Midbrain (tissue), 1 donor: ENCODE measurements at places on chromosomes 11 and 22.
A peak's percentile ranks its signal among the peaks of the same experiment; 100 is the strongest.

- no peak for DNase-seq
Measured at GRCh38 chr11:43392713-43393112, 34.0 kb downstream of the TTC17 start.

- DNase-seq, result no peak
Measured at GRCh38 chr11:116718955-116719501, 53.8 kb downstream of the BUD13 start.

DNA sequence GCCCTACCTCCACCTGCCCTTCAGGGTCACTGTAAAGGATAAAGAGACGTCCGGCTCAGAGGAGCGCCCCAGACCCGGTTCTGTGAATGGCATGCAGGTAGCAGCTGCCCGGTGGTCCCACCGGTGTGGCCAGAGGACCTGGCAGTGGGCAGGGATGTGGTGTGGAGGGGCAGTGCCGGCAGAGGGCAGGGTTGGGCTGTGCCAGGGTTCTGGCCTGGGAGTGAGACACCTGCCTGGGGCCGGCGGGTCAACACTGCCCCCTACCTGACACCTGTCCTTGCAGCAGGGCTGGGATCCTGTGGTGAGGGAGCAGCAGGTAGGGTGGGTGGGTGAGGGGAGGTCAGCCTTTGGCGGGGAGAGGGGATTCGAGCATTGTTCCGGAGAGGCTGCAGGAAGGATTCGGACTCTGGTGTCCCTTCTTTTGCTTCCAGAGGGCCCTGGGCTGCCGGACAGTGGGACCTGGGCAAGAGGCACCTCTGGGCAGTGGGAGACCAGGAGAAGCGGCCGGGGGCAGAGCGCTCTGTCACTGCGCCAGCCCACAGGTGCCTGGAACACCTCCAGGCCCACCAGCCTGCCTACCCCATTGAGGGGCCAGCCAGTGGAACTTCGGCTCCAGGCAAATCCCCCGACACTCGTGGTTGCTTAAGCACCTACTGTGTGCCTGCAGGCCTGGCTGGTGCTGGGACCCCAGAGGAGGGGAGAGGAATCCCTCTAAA is 1.6 kb upstream of the PHLDA2 start:
- no peak for DNase-seq

DNA sequence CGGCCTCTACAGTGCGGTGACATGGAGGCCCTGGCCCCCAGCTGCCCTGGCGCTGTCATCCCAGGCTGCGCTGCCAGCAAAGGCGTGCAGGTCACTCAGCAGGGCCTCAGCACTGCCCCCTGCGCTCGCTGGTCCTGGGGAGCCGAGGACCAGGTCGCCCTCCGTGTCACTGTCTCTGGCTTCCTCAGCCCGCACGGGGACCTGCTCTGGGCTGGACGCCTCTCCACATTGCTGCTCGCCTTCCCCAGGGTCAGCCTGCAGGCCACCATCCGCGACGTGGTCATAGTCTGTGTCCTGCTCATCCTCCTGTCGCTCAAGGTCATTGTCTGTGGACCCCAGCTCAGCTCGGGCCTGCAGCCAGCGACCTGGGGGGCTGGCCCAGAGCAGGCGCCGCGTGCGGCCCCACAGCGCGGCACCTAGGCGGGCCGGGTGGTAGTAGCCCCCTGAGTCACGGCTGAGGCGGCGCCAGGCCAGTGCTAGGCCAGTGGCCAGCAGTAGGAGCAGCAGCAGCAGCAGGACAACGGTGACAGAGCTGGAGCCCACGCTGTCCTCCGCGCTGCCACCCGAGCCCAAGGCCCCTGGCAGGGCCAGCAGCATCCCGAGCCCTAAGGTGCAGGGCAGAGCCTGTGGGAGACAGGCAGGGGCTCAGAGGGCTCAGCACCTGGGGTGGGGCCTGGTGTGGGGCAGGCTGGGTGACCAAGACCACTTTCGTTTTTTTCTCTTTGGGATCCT is 1.6 kb downstream of the PTPRCAP start:
- no peak for DNase-seq

DNA sequence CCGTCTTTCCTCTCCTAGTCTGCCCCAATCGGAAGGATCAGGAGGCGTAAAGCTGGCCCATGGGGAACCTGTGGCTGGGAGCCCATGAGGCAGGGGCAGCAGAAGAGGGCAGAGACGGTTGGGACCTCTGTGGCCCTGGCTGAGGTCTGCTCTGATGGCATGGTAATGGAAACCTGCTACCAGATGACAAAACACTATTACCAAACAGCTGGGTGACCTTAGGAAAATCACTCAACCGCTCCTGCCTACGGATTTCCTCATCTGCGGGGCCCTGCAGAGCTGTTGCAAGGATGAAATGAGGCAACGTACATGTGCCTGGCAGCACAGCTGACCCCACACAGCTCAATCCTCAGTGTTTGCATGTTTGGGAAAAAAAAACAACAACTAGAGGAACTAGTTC is 4.6 kb downstream of the AP5B1 start:
- no peak for DNase-seq

GRCh38 chr22:44389181-44389580 is 76.4 kb upstream of the SHISAL1 start:
- no peak for DNase-seq

DNA sequence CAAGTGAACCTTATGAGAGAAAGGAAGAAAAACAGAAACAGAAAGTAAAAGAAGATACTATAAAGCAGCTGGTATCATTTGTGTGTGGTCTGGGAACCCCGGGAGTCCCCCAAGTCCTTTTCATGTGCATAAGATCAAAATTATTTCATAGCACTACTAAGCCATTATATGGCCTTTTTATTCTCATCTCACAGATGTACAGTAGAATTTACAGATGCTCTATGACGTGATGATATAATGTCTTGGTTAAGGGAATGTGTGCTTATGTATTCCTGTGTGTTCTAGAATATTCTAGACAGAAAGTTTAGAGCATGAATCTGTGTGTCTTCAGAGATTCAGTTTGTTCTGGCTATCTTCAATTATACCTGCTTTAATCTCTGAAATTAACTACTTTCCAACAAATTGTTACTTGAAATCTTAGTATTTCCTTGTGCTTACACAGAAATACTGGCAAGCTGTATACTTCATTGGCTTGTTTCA is 8.6 kb upstream of the TPP1 start:
- DNase-seq, result no peak

DNA sequence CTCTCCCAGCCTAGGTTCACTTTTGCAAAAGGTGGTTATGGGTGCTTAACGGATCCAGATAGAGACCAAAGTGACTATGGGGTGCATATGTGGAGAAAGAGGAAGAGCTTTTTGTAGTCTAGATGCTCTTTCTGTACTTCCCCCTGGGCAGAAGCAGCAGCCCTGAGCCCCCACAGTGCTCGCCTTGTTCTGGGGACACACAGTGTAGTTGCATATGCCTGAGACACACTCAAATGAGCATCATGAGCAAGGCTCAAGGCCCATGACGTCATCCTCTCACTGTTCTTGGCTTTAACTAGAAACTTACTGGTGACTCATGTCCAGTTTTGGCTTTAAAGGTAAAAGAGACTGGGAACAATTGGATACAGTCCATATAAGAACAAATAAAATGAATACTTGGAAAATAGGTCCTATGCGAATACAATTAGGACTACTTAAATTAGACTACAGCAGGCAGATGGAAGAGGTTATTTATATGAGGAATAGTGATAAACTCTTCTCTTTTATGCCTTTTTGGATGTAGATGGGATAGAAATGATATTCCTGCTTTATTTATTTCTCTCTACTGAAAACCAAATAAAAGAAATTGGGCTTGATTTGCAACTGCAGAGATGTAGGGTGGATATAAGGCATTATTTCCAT is 20.1 kb upstream of the PEX26 start:
- DNase-seq, result peak; percentile 39

DNA sequence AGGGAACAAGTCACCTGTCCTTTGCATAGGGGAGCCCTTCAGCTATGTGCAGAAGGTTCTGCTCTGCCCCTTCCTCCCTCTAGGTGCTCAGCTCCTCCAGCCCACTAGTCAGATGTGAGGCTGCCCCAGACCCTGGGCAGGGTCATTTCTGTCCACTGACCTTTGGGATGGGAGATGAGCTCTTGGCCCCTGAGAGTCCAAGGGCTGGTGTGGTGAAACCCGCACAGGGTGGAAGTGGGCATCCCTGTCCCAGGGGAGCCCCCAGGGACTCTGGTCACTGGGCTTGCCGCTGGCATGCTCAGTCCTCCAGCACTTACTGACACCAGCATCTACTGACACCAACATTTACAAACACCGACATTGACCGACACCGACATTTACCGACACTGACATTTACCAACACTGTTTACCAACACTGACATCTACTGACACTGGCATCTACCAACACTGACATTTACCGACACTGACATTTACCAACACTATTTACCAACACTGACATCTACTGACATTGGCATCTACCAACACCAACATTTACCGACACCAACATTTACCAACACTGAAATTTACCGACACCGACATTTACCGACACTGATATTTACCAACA is 71.9 kb upstream of the PPP6R3 start:
- no peak for DNase-seq

- DNase-seq, result no peak
Measured at GRCh38 chr11:68031144-68031464, 623 bp downstream of the NDUFS8 start.

DNA sequence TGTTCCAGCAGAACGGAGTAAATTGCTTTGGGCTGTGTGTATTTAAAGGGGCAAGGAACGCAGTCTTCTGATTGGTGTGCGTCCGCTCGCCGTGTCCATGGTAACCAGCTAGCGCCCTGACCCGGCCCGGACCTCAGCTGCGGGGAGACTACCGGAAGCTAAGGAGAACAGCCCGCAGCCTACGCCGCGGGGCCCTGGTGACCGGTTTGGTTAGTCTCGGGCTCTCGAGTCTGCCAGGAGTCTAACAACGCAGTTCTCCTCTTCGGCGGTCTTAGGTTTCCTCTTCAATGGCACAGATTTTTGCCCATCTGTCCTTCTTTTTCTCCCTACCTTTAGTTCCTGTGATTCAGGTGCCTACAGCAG is 3.5 kb upstream of the OR56A3 start:
- DNase-seq, result no peak

- no peak for DNase-seq
Measured at GRCh38 chr11:47400768-47401279, 7.6 kb upstream of the SLC39A13 start.

- DNase-seq, result no peak
Measured at GRCh38 chr22:43829904-43830851, 18.1 kb upstream of the EFCAB6 start.

GRCh38 chr11:9607511-9607899 is 34.0 kb downstream of the WEE1 start:
- no peak for DNase-seq

GRCh38 chr11:111697933-111698371 is 68.2 kb downstream of the PPP2R1B start:
- no peak for DNase-seq

DNA sequence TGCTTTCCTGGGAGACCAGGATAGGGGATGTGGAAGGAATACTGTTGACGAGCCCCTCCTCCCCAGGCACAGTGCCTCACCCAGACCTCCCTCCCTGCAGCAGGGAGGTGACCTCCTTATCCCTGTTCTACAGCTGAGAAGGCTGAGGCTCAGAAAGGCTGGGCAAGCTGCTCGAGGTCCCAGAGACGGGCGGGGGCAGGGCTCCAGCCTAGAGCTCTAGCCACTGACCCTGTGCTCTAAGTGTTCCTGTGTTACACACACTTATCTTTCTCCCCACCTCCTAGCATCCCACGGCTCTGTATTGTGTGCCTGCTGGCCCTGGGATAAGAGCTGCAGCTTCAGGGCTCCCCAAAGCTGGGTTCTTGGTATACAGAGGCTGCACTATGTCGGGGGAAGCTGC is 7.9 kb downstream of the CCDC134 start:
- no peak for DNase-seq

DNA sequence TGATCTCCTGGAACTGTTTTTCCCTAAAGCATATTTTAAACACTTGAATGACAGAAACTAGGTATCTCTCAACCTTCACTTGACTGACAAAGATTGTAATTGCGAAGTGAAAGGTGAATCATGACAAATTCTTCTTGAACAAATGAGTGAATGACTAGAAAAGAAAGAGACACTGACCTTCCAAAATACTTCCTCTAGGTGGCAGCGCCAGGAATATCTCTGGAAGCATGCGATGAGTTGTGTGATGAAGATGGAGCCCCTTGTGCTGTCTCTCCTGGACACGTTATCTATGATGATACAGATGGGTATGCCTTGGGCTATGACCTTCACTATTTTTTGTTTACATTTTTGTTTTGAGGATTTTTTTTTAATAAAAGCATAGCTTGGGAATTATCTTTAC is 7.0 kb upstream of the CASP12 start:
- DNase-seq, result no peak

DNA sequence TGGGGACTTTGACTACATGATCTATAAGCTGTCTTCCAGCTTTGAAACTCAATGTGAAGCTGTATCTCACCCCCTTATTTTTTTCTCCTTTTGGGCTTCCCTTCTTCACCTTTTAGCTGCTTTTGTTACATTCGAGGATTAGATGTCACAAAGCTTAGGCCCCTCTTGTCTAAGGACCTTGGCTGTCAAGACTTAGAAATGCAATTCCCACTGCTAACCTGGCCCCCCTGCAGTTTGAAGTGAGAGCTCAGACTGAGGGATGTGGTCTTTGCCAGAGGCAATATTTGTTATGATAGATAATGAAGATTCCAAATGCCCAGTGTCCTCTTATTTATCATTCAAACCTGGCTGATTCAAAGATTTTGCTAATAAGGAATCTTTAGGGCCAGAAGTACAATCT is 128.3 kb downstream of the ARL14EP start:
- DNase-seq, result no peak

- DNase-seq, result no peak
Measured at GRCh38 chr11:62186195-62186594, 3.8 kb upstream of the SCGB1D1 start.

DNA sequence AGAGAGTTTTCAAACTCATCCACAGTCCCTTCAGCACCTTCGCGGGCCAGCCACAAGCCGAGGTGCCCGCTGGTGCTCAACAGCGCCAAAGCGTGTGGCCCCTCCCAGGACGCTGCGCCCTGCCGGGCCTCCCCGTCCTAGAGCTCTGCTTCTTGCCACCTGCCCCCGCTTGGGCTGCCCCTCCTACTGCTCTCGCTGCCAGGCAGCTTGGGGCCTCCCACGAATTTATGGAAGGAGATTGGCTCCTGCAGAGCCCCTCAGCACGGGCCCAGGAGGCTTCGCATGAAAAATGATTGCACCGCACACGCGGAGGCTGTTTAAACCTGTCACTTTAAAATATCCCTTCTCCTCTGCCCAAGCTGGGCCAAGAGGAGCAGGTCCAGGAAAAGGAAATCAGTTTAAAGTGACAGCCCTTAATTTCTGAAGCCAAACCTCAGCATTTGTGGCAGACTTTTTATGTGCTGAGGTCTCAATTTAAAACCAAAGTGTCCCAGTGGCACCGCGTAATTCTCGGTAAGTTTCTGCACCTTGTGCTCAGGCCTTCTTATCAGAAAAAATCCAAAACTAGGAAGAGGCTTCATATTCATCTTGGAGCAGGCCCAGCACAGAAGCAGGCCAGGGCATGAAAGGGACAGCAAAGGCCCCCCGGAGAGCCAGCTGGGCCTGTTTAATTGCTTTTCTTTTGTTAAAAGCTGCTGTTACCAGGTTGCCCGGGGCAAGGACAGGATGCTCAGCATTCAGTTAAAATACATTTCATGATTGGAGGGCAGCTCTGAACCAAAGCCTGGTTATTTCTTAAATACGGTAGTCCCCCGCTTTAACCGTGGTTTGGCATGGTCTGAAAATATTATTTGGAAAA is 303.6 kb downstream of the OPCML start:
- DNase-seq, result peak; percentile 20

- DNase-seq, result no peak
Measured at GRCh38 chr11:6319001-6319703, 1.1 kb downstream of the CAVIN3 start.

- DNase-seq, result no peak
Measured at GRCh38 chr11:3817181-3817800, 8.9 kb downstream of the PGAP2 start.
